Activated CD4-positive, alpha-beta T cell treated with anti-CD3 and anti-CD28 coated beads for 48 hours (primary cell): ENCODE measurements at places on chromosomes 3 and 15.

DNA sequence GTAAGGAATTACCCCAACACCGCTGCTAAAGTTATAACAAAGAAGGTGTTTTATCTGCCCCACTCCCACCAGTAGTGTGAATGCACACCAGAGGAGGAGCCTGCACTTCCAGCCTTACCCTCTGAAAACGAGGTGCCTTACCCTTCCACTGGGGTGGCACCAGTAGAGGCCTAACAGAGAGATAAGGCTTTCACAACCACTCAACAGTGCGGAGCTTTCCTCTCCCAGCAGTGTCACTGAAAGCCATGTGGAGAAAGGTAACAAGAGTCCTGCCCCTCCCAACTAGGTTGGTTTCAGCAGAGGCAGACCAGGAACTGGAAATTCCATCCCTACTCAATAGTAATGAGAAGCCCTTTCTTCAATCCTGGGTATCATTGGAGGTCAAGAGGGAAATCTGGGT lies 539.2 kb downstream of the VGLL3 start:
- DNase-seq = no peak

GRCh38 chr3:30538791-30539190 lies 67.6 kb upstream of the TGFBR2 start:
- DNase-seq = no peak

DNA sequence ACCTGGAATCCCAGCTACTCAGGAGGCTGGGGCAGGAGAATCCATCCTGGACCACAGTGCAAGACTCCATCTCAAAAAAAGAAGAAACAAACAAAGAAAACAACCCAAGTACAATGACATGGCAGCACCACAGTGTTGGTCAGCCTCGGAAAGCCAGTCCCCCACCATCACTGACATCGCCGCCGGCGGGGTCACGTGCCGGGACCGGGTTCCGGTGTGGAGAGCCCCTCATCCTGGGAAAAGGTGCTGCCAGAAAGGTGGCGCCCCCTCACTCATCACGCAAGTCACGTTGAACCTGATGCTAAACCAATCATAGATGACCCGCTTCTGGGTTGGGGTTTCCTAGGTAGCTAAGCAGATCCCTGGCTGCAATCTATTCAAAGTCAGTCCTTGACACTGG lies 17.8 kb downstream of the QRICH1 start:
- no peak for DNase-seq

DNA sequence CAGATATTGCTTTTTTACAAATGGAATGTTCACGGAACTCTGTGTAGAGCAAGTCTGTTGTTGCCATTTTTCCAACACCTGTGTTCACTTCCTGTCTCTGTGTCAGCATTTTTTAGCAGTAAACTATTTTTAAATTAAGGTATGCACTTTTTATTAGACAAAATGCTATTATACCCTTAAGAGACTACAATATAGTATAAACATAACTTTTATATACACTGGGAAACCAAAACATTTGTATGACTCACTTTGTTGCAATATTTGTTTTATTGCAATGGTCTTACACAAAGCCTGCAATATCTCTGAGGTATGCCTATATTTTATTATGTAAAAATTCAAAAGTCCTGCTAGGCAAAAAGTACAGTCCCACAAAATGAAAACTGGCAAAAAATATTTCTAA lies 39.8 kb upstream of the FGF7 start:
- DNase-seq = no peak

- DNase-seq = no peak
These were observed 313.9 kb downstream of the PTPRG start for GRCh38 chr3:61875046-61875844.

DNA sequence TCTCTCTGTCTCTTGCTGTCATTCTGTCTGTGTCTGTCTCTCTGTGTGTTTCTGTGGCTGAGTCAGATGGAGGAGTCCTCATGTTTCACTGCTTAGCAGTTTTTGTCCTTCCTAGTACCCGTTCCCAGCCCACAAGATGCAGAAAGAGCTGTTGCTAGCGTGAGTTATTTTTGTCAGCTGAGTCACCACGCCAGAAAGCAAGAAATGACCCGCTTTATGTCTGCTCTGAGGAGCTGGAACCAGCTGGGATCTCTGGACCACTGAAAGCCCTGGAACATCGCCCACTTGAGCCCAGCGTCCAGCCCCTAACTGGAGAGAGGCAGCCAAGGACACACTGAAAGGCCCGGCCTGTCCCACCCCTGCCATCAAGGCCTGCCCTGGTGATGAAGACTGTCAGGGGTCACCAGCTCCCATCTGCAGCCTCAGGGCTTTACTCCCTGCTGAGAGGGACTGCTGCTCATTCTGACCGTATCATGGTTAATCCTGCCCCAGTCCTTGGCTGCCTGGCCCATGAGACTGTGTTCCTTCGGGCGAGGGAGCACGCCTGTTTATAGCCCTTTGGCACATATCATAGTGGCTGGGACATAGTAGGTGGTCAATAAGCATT lies 101.7 kb upstream of the TPM1 start:
- peak; percentile 41 for DNase-seq

DNA sequence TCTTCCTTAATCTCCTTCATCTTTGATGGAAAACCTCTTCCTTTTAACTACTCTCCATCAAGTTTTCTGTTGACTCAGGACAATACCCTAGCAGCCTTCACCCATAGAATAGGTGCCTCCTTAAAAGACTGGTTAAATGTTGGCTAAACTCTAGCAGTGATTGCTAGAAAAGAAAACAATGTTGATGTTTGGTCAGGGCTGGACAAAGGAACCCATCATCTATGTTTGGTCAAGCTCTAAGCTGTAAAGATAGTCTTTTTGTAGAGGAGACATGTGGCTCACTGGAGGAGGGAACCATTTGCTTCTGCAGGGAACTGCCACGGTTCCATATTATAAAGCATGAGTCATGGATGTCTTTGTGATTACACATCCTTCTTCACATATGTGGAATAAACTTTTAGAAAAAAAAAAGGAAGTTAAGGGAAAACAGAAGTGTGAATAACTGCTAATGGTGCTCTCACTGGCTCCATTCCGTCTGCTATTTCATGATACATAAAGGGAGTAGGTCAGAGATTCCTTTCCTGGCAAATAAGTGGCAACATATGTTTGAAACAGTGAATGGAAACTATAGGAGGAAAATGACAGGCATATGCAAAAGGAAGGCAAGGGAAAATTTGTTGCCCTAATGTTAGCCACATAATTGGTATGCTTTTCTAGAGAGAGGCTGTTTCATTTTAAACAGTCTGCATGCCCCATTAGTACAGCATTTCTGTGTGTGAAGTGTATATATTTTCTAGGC lies 78.2 kb downstream of the CMSS1 start:
- DNase-seq = no peak

DNA sequence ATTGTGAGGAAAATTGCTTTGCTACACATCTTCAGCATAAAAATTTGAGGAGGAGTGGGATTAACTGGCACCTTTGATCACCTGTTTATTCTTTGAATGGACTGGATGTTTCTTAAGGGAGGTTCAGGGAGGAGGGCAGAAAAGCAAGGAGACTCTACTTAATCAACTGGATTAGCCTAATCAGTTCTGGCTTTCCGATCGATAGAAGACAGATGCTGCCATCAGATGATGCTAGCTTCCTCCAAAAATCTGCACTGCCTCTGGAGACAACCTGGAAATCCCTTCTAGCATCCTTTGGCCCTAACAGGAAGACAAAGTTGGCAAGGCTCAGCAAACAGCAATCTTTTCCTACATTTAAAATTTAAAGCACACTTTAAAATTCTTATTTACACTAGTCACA lies 197.8 kb downstream of the EBLN2 start:
- DNase-seq = no peak

DNA sequence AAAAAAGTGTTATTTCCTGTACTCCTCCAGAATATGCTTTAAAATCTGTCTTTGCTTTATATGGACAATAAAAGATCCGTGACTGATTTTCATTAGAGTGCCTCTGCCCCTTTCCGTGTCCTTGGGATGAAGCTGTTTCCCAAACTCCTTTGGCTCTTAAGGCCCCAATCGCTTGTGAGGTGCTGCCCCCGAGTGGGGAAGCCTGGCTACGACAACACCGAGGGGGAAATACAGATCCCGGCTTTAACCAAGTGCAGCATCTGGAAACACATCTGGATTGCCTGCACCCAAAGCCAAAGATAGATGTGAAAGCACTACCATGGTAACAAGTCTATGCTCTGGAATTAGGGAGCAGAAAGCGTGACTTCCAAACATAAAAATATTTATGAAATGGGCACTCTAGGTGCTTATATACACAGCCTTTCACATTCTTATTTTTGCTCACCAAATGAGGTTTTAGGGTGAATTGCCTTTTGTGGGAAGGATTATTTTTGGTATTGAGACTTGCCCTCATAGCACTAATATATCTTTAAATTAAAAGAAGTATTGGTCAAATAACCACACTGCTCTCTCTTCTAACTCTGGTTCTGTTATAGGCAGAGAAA lies 40.6 kb upstream of the ADCY5 start:
- DNase-seq = peak; percentile 62

DNA sequence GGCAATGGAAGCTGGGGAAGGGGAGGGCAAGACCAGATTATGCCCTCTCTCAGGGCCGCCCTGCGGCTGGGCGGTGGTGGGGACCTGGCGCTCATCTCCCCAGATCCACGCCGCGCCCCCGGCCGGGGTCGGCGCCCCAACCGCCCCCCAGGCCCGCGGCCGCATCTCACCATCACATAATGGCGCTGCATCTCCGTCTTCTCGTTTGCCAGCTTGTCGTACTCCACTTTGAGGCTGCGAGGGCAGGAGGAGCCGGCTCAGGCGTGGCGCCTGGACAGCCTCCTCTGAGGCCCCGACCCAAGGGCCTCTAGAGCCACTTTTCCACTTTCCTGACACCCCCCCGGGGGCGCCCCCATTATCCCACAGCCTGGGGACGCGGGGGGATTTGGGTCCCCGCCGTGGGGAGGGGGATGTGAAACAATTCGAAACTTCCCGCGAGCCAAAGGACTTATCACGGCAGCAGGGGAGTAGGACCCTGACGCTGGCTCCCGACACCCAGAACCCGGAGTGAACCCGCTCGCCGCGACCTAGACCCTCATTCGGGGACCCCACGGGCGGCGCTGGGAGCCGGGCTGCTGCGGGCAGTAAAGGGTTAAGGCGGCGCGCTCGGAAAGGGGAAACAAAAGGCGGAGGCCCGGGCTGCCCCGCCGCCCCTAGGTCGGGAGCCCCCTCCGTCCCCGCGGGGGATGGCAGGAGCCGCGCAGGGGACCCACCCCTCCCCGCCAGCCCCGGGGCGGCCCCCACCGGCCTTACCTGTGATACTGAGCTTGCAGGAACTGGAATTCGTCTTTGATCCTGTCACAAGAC lies 2.1 kb downstream of the TLE3 start:
- peak; percentile 61 for DNase-seq

GRCh38 chr15:48721061-48721810 lies 75.7 kb upstream of the FBN1 start:
- DNase-seq = no peak

DNA sequence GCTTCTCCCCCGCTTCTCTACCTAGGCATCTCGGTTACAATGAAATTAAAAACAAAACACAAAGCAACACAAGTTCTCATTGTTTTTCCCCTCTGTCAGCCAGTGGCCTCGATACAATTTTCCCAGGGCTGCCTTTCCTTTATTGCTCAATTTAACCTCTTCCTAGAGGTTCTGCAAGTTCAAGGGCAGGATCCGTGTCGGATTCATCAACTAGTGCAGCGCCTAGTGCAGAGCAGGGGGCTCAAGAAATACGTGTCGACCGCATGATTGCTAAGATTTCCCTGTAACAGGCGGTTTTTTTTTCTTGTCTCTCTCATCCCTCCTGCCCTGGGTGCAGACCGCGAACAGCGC lies 1.4 kb upstream of the BHLHE40 start:
- peak; percentile 59 for DNase-seq

DNA sequence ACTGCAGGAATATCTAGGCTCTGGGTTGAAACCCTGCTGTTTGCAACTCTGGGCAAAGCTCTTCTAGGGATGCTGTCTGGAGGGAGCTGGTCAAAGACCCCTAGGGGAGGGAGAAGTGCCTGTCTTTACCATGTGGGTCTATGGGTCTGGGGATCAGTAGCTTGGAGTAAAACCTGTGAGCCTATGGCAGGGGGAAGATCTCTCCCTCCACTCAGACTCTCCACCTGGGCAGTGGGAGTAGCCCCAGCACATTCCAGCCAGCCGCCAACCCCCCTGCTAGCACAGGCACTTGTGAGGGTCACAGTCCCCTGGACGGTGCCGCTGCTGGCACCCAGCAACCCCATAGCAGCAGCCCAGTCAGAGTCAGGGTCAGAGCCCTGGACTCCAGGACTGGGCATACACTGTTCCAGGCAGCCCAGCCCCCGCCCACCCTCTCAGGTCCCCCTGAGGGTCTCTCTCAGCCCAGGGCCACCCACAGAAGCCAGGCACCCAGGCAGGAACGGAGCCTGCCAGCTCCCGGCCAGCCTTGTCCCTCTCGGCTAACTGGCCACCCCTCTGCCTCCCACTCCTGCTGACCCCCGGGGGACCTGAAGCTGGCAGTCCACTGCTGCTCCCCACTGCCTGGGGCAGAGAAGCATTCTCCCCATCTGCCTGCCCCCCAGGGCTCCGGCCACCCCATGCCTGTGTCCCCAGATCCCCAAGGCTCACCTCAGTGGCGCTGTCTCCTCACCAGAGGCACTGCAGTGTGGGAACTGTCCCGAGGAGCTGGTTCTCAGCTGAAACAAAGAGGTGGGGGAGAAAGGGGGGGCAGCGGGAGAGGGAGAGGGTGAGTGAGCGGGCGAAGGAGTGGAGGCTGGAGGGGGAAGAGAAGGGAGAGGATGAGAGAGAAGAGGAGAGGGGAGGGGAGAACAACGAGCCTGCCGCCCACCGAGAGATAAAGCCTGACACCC lies 10.8 kb downstream of the GLYCTK start:
- no peak for DNase-seq

DNA sequence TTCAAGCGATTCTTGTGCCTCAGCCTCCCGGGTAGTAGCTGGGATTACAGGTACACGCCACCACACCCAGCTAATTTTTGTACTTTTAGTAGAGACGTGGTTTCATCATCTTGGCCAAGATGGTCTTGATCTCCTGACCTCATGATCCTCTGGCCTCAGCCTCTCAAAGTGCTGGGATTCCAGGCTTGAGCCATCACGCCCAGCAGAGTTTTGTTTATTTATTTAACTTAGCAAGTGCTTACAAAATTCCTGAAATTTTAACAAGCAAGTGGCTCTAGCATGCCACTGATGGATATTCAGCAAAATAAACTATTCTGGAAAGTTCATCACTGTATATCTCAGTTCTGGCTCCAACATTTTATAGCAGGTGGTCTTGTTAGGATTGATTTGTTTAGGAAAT lies 585.9 kb downstream of the OTOL1 start:
- DNase-seq = no peak

- DNase-seq = no peak
These were observed 201.1 kb upstream of the LRRFIP2 start for GRCh38 chr3:37375184-37376127.

DNA sequence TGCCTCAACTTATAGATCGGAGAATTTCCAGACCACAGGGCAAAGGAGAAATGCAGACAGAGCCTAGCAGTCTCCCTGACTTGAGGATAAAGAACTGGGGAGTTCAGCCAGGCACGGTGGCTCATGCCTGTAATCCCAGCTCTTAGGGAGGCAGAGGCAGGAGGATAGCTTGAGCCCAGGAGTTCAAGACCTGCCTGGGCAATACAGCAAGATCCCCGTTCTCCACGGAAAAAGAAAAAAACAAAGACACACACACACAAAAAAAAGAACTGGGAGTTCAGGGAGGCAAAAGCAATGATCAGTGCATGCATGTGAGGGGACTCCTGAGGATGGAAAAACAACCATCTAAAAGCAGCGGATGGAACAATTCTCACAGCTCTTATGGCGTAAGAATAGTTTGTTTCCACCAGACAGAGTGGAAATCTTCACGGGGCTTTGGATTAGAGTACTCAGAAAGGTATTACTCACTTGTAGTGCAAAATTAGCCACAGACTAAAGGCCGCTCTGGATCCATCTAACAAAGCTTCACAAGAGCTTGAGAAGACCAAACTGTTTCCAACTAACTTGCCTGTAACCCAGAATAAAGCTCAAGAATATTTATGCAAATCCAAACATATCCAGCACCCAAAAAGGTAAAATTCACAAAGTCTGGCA lies 16.3 kb downstream of the SEC11A start:
- DNase-seq = no peak
